ENCODE measurements at places on chromosomes 5 and 9.

DNA sequence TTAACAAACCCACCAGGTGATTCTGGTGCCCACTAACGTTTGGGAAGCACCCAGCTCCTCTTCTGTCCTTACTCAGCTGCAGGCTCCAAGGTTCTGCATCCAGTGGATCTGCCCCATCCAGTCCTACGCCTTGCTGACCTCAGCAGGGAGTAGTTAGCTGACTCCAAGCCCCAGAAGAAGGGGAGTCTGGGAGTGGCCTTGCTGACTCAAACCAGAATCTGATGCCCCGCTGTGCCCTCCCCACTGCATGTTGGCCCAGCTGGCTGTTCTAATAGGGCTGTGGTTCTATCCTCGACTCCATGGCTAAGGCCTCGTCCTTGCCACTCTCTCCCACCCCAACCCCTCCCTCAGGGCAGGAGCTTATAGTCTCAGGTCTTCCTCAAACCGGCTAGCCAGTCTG is 136.3 kb downstream of the TTLL11 start:
- no peak for DNase-seq

DNA sequence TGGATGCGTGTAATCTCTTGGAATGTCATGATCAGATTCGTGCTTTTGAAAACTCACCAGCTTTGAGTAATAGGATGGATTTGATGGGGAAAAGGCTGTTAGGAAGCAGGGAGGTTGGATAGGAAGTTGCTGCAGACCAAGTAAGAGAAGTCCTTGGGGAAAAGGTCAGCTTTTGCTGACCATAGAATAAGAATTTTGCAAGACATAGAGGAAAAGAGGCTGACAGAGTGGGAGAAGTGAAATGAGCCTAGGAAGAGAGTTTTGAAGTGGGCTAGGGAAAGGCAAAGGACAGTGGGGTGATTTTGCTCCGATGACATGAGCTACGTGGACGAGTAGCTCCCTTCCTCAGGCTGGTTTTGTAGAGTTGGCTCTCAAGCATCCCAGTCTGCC is 31.5 kb downstream of the RHOBTB3 start:
- DNase-seq: no peak

DNA sequence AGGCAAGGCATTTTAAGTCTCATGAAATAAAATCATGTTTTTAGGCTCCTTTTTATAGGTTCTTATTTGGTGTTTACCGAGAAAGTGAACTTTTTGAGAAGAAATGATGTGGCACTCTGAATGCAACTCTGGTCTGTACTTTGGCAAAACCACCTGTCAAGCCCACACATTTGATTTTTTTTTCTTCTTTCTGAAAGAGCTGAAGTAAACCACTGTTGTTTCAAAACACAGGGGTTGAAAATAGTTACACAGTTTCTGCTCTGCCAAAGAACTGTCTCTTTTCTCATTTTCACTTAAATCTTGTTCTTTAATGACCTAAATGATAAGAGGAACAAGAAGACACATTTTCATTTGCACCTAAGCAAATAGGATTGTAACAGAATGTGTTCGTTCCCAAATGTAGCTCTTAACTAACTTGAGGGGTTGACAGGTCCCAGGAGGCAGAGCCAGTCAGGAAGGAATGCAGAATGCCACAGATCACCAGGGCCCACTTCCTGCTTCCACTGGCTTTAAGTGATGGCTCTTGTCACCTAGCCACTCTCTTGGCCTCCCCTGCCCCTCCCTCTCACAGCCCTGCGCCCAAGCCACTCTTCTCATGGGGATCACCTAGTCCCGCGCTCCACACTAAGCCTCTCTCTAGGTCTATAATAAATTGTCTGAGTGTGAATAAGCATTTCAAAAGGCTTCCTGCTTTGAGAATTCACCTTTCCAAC is 47.3 kb downstream of the MED27 start:
- no peak for DNase-seq

- no peak for DNase-seq
Measured at GRCh38 chr5:59828623-59829022, 64.9 kb downstream of the PDE4D start.

GRCh38 chr5:145554399-145554798 is 280.7 kb downstream of the PRELID2 start:
- no peak for DNase-seq

DNA sequence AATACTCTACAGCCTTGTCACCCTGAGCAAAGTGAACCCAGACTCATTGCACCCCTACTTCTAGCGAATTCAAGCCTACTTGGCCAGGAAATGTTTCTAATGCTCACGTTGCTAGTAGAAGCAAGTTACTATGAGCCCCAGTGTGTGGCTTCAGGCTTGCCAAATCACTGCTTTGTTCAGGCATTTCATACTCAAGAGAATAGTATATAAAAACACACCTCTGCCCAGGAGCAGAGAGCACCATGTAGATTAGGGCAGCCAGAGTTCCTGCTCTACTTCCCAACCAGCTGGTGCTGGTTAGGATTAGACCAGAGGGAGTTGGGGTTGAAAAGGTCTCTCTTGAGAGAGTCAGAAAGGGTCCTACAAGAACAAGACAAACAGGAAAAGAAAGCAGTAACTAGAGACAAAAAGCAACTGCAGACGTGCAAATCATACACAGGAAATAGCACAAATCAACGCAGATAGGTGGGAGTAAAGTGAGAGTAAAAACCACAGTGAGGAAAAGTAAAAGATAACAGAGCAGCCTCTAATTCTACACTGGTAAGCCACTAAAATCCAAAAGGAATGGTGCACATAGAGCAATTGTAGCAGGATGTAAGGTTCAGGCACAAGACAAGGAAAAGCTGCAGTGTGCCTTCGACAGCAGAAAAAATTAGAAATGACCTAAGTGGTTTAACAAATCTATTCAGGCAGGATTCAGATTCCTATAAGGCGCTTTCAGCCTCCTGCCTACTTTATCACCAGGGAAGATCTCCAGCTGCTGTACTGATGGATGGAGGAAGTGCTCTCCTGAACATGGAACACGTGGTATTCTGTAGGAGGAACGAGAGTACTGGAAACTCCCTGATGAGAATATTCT is 49.6 kb upstream of the KIF2A start:
- peak; percentile 6 for DNase-seq

DNA sequence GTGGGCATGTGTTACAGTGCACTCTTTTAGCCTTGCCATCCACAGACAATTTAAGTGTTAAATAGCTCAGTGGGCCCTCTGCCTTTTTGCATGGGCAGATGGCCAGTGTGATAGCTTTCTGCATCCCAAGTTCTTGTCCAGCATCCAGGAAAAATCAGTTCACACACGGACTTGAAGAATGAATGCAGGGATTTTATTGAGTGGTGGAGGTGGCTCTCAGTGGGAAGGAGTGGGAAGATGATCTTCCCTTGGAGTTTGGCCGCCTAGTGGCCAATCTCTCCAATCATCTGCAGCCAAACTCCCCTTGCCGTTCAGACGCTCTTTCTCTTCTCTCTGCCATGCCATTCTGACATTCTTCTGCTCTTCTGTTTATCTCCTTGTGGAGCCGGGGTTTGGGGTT is 322.4 kb upstream of the GRAMD2B start:
- DNase-seq: no peak

DNA sequence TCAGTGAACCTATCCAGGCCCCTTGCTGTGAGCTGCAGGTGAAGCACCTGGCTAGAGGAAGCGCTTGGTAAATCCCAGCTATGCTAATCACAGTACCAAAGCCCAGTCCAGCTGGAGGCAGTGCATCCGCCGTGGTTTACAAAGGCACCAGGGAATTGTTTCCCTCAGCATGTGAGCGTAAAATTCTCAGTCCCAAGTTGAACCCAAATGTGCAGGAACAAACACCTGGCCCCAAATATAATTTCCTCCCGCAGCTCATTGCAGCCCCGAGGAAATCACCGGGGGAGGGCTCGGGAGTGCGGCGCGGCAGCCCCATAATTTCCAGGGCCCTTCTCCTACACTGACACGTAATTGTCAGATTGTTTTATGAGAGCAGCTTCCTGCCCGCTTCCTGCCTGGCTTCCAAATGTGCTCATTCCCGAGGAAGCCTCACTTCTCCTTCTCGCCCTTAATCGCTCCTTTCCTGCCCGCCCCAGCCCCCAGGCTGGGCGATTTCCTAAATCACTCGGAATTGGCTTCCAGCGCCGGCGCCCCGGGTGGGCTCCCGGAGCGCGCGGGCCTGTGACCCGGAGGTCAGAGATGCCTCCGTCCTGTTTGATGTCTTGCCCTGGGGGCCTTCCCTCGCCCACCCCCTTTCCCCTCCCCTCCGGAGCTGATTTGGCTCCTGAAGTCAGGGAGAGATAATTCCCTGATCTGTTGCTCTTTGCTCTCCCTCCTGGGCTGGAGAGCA is 134.4 kb downstream of the FGF1 start:
- DNase-seq: no peak

DNA sequence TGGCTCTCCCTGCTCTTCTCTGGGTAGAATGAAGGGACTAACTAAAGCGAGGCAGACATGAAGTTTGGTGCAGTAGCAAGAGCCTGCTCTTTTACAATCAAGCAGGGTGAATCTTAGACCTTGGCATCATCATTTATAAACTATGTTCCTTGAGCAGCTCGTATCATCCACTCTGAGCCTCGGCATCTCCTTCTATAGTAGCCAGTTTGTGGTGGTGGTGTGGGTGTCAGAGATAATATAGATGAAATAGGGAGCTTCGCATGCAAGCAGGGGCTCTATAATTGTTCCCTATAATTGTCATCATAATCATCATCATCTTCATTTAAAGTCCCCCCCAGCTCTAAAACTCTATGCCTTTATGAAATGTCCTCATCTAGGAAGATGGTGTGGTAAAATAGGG is 72.5 kb upstream of the SAP30L start:
- no peak for DNase-seq

GRCh38 chr5:38940230-38940858 is 94.5 kb downstream of the OSMR start:
- no peak for DNase-seq

GRCh38 chr5:122362361-122362760 is 50.3 kb downstream of the SNCAIP start:
- DNase-seq: no peak

DNA sequence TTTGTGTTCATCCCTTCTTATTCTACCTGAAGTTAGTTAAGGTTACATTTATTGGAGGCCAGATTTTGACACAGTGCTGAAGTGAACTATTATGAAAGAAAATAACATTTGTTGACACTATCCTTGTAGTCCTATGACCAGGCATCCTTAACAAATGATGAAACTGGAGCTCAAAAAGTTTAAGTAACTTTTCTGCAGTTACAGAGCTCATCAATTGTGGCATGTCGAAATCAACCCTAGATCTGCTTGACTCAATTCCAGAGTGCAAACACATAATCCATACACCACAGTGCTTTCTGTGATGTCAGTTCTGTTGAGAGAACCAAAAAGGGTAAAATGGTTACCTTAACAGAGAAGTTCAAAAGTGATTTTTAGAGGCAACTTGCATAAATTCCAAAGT is 28.6 kb downstream of the KCNN2 start:
- no peak for DNase-seq

DNA sequence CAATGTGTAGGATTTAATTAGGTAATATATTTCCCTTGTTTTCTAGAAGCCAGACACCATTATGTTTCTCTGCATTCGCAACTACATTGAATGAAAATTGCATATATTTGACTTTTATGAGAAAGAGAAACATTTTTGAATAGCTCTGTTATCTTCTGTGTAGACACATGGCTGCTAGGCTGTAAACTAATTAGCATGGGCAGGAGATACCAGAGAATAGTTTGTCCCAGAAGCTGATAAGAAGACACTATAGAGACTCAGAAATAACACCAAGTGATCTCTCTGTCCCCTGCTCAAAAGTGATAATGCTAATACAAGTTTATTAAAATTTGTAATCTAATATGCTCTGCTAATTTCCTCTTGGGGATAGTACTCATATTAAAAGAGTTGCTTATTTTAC is 198.0 kb upstream of the TUSC1 start:
- no peak for DNase-seq

- DNase-seq: no peak
Measured at GRCh38 chr5:139820130-139820529, 24.5 kb downstream of the PSD2 start.

GRCh38 chr9:76266649-76267283 is 127.5 kb downstream of the RFK start:
- no peak for DNase-seq

DNA sequence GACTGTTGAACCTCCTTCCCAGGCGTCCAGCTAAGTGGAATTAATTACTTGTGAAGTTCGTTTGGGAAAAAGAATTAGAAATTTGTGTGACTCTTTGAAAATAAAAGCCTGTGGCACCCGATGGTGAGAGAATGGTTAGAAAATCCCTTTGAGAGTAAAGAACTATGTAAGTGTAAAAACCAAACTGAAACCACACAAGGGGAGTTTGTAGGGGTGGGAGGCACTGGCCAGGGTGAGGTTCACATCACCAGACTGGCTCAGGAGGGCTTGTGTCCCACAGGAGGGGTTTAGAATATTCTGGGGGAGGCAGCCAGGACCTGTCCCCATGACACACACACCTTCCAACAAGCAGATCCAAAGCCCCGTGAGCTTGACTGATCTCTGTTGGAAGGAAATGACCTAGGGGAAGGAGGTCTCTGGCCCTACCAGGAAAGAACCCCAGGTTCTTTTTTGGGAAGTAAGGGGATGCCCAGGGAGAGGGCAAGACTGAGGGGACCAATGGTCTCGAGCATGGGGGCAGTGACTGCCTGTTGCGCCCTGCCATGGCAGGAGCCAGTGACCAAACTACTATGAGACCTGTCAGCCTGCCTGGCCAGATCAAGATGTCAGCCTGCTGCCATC is 4.3 kb downstream of the SPATA24 start:
- no peak for DNase-seq

DNA sequence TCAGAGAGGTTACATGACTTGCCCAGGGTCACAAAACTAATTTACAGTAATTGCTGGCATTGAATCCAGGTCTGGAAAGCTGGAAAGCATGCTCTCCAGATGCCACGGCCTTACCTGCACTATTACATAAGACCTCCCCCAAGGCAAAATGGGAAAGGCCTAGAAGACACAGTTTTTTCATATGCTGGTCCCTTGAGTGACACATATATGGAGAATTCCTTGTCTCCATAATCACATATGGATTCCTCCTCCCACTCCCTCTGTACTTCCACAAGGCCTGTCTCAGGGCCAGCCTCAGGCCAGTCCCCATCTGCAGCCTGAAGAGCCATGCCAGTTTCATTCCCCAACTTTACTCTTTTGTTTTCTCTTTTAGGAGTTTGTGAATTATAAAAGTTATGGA is 28.6 kb upstream of the MEIKIN start:
- DNase-seq: no peak

DNA sequence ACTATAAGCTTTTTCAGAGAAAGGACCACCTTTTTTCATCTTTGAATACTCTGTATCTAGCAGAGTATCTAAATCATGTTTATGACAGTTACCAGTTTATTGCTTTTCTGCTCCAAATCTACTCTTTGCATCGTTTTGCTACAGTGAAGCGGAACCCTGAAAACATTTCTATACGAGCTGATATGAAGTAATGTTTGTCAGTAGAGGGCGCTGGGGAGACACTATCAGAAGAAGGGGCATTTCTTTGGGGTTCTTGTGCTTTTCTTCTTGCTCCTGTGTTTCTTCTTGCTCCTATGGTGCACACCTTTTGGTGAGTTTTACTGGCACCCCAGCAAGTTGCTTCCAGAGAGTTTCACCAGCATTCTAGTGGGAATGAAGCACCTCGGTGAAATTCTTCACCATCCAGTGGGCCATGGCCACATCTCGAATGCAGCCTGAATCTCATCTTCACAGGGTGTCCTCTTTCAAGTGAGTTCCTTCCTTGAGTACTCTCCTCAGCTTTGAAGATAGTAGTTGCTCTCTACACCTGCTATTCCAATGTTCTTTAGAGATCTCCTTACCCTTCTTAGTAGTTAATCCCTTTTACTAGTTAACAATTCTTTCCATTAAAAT is 98.4 kb downstream of the FGF1 start:
- no peak for DNase-seq
